Uterus (tissue), 4 donors: ENCODE measurements at places on chromosomes 4 and X. TPM values are rescaled to one million over a fixed set of nuclear protein-coding genes. Genes with fewer than 3 reads are reported as not detected.

DNA sequence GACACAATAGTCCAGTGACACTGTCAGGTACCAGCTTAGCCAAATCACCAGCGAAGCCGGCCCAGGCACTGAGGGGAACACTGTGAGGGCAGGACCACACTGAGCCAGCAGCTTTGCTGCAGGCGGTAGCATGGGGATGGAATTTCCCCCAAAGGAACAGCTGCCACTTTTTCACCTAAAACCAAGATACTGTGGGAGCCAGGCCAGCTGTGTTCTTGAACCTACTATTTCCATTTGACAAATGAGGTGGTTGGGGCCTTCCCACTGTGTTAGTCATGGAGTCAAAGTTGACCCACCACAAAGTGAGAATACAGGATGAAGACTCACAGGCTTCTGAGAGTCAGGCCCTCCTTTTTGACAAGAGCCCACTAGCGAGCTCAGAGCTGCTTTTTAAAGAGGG, 70.7 kb upstream of the SH3RF1 start:
- no peaks in the 10 kb centered on the region for H3K27me3 ChIP-seq
- no peaks in the 10 kb centered on the region for H3K36me3 ChIP-seq

DNA sequence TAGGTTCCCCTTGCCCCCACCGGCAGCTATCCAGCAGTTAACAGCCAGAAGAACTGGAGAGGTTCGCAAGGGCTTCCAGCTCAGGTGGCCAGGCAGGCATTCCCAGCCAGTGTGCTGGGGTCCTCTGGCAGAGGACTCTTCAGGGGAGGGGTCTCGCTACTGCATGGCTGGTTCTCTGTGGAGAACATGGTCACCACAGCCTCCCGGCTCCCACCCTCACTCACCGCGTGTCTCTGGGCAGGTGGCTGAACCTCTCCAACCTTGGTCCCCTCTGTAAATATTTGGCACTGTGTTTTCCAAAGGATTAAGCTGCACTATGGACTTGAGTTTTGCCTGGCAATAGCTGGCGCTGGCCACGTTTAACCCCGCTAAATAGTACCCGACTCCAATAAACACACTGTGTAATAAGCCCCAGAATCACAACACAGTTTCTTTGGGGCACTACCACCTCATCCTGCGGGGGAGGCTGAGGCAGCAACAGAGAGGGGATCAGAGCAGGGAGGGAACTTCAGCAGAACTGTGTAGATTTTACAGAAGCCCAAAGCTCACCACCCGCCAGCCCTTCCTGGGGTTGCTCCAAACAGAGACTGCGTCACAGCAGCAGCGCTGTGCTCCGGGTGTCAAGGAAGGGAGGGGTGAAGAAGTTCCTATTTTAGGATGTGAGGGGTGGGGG, 15.2 kb downstream of the BCOR start:
- no peaks in the 10 kb centered on the region for H3K27me3 ChIP-seq
- DNase-seq, result no peak
- no peaks in the 10 kb centered on the region for H3K4me1 ChIP-seq
- peak overlapping the region; percentile 69 for H3K27ac ChIP-seq
- H3K4me3 ChIP-seq, result no peak overlapping the region
- no peaks in the 10 kb centered on the region for H3K36me3 ChIP-seq

RPS6KA6 gene
- total RNA-seq, result 1.5 TPM

- no peak overlapping the region for H3K4me3 ChIP-seq
- no peak overlapping the region for H3K27ac ChIP-seq
- DNase-seq, result no peak
- no peaks in the 10 kb centered on the region for H3K4me1 ChIP-seq
- no peaks in the 10 kb centered on the region for H3K27me3 ChIP-seq
- no peaks in the 10 kb centered on the region for H3K36me3 ChIP-seq
These were observed 215.4 kb upstream of the MAB21L2 start for GRCh38 chr4:150366487-150366999.

GRCh38 chr4:75666299-75666698, 6.9 kb downstream of the G3BP2 start:
- no peaks in the 10 kb centered on the region for H3K27me3 ChIP-seq
- no peak overlapping the region for H3K27ac ChIP-seq
- H3K4me1 ChIP-seq, result peaks cover 10% of the 10 kb centered on the region
- no peak for DNase-seq
- no peaks in the 10 kb centered on the region for H3K36me3 ChIP-seq
- no peak overlapping the region for H3K4me3 ChIP-seq

MSL3 gene
- total RNA-seq, result 39.4 TPM

- no peak for DNase-seq
- no peak overlapping the region for H3K27ac ChIP-seq
- no peak overlapping the region for H3K4me3 ChIP-seq
- H3K36me3 ChIP-seq, result no peaks in the 10 kb centered on the region
- no peaks in the 10 kb centered on the region for H3K27me3 ChIP-seq
These were observed 38.4 kb downstream of the TBL1X start for GRCh38 chrX:9503261-9503660.

GRPR gene
- 0.67 TPM for total RNA-seq

- no peak overlapping the region for H3K27ac ChIP-seq
- no peaks in the 10 kb centered on the region for H3K27me3 ChIP-seq
- H3K4me3 ChIP-seq, result no peak overlapping the region
- H3K4me1 ChIP-seq, result no peaks in the 10 kb centered on the region
- no peaks in the 10 kb centered on the region for H3K36me3 ChIP-seq
These were observed 19.3 kb downstream of the SEL1L3 start for GRCh38 chr4:25843340-25844097.

ADGRG2 gene
- total RNA-seq, result 0.51 TPM

- no peaks in the 10 kb centered on the region for H3K36me3 ChIP-seq
- H3K4me1 ChIP-seq, result no peaks in the 10 kb centered on the region
- H3K27ac ChIP-seq, result no peak overlapping the region
- H3K27me3 ChIP-seq, result peaks cover 15% of the 10 kb centered on the region
- H3K4me3 ChIP-seq, result no peak overlapping the region
- no peak for DNase-seq
These were observed 55.6 kb downstream of the RHOXF2B start for GRCh38 chrX:120021927-120022326.

GRCh38 chr4:124437853-124438495, 274.6 kb downstream of the ANKRD50 start:
- no peaks in the 10 kb centered on the region for H3K27me3 ChIP-seq
- DNase-seq, result no peak
- no peaks in the 10 kb centered on the region for H3K36me3 ChIP-seq

- H3K36me3 ChIP-seq, result no peaks in the 10 kb centered on the region
- H3K27me3 ChIP-seq, result no peaks in the 10 kb centered on the region
- no peak overlapping the region for H3K27ac ChIP-seq
- no peaks in the 10 kb centered on the region for H3K4me1 ChIP-seq
- H3K4me3 ChIP-seq, result no peak overlapping the region
- no peak for DNase-seq
These were observed 60.9 kb downstream of the AASDH start for GRCh38 chr4:56326363-56326762.

GRCh38 chr4:96312046-96312685, 472.3 kb downstream of the PDHA2 start:
- H3K27ac ChIP-seq, result no peak overlapping the region
- no peaks in the 10 kb centered on the region for H3K36me3 ChIP-seq
- no peaks in the 10 kb centered on the region for H3K4me1 ChIP-seq
- no peak for DNase-seq
- H3K27me3 ChIP-seq, result no peaks in the 10 kb centered on the region
- no peak overlapping the region for H3K4me3 ChIP-seq
